ENCODE measurements at places on chromosomes 11 and 22.

DNA sequence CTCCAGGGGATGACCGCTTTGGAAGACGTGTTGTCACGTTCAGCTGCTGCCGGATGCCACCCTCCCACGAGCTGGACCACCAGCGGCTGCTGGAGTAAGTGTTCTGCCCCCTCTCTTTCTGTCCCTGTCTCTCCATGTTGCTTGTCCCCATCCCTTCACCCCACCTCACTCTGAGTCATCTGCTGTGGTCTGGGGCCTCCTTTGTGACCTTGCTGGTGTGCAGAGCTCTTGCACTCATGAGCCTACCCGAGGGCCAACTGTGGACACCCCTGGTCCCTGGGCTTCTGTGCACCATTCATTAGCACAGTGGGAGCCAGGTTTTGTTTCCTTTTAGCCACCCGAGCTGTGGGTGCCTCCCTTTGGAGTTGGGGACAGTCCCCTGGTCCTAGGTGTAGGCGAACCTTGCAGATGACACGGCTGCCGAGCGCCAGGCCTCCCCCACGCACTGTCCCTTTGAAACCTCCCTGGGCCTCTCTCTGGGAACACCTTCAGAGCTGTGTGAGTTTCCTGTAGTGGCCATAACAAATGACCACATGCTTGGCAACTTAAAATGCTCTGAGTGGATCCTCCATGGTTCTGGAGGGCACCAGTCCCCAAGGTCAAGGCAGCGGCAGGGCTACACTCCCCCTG, 49.8 kb downstream of the ARHGAP8 start:
- DNase-seq = no peak

DNA sequence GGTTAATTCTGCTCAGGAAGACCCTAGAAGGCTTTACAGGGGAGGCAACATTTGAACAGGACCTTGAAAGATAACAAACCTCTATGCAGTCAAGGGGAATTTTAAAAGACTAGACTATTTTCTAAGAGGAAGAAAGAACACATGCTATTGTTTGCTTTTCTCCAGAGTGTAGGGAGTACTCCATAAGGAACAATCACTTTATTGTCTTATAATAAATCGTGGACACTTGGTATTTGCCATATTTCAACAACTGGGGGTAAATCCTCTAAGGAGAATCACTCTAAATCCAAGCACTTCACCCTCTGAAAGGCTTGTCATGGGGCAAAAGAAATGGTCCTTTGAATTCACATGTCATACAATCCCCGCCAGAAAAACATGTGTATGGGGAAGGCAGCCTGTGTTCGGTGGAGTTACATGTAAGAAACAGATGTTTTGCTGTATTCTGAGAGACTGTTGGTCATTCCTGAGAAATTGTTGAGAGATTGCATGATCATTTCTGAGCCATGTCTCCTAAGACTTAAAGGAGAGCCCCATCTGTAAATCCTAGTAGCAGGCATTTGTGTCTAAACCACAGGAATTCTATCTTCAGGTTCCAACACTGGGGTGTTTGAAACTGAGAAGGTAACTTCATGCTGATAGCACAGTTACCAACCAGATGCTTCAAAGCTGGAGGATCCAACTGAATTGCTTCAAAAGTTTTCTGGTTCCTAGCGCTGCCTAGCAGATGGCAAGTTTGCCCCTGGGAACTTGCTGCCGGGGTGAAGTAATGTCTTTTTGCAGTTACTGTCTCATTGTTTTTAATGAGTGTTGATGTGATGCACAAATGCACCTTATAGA, 66.8 kb downstream of the FZD4 start:
- no peak for DNase-seq

DNA sequence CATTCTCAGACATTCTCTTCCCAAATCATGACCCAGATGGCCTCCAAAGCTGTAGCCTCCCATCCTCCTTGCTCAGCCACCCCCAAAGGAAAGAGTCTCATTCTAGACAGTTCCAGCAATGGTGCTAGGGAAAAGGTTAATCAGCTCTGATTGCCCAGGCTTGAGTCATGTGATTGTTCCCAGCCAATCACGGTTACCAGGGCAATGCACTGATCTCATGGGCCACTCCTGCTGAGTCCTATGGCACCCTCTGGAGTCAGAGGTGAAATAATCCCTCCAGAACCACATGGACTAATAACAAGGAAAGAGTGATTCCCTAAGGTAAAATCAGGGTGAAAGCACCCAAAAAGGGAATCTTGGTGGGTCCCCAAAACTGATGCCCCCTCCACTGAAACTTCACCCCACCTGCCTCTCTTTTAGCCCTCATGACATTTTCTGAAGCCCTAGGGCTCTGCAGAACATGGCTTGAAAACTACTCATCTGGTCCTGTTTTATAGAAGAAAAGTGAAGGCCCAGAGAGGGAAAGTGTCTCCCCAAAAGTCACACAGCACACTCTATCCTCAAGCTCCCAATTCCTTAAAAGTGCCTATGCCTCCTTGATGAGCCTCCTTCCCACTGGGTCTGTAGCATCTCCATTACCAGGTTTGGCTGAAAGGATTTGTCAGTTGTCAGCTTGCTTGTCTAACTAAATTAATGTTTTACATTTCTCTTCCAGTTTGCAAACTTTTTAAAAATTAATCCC, 203.7 kb downstream of the MN1 start:
- DNase-seq = no peak

DNA sequence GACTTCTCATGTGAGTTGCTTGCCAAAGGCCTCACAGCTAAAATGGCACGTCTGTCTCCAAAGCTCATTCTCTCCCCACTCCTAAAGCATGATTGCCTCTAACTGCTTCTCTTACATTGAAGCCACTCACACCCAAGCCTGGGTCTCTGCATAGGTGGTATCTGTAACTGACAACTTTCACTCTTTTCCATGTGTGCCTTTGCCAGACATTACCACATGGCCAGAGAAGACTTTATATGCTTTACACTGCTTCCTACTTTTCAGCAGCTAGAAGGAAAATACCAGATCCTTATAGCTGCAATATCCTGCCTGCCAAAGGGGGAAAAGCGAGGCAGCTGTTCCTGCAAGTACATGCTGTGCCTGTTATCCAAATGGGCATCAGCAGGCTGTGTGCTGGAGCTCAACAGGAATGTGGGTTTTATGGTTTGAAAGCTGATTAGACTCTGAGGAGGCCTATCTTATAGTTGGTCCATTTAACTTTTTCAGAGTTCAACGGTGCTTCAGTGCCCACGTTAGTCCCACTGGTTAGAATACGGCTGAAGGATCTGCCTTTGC, 547.1 kb downstream of the RAB38 start:
- DNase-seq = no peak

DNA sequence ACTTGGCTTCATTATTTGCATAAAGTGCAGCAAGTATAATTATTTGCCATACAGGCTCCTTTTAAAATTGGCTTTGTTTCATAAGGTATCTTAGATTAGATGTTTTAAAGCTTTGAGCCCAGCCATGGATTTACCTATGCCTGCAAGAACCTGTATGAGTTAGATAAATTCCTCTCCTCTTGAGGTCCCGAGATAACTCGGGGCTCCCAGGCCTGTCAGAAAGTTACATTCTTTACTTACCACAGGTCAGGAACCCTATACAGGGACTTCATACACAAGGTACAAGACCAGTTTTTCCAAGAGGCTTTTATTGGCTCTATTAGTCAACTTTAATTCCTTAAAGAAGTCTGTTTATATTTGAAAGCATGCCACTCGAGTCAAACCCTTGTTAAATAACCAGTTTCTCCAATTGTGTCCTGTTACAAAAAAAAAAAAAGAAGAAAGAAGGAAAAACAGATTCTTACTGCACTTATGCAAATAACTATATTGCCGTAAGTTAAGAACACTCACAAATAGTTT, 2.3 kb upstream of the C1QTNF6 start:
- DNase-seq = no peak

DNA sequence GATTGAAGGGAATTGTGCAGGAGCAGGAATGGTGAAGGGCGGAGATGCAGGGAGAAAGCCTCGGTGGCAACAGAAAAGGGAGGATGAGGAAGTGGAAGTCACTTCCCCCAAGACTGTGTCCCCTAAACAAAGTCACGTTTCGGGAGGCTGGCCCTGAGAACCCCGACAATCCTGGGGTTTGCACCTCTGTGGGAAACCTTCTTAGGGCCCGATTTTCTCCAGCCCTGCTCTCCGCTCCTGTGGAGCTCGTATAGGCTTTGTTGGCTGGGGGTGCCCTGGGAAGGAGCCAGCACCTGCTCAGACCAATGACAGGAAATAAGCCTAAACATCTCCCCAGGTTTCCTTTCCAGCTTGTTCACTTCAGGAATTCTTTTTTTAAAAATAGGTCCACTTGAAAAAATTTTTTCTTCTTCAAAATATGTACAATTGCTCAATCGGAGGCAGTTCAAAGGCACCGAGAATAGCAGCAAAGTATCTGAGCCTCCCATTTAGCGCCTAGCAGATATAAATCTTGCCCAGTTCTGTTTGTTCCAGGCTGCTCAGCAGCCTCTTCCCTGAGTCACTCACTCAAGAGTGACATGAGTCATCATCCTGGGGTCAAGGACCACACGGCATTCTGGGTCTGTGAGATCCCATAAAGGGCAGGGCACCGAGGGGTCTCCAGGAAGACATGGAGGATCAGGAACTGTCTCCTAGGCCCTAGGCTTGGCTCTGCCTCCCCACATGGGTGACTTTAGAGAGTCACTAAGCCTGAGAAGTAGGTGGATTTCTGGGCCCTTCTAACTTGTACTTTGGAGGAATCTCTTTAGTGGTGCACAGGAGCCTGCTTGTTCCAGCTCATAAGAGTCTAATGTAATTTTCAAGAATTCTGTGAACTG, 34.0 kb downstream of the IRAG1 start:
- DNase-seq = peak; percentile 72

GRCh38 chr11:102603091-102603490, 22.0 kb downstream of the MMP20 start:
- DNase-seq = no peak

DNA sequence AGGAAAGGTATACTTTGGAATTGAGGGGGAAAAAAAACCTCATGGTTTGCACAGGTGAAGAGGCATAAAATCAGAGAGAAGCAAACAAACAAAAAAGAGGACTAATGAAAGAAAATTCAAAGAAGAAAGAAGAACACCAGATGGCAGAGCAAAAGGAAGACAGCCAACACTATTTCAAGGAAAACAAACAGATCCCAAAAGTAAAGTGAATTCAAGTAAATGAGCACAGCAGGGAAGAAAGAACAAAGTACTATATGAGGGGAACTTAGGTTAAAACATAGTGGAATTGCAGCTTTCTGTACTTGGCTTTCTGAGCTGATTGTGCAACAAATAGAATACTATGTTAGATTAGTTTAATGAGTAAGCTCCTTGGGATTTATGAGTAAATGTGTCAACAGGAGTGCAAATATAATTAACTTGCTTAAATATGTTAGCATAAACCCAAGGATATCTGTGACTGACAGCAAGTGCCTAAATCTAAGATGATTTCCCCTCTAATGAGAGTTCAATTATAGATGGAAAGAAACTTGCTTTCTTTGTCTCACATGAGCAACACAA, 404.6 kb upstream of the CNTN5 start:
- DNase-seq = no peak

DNA sequence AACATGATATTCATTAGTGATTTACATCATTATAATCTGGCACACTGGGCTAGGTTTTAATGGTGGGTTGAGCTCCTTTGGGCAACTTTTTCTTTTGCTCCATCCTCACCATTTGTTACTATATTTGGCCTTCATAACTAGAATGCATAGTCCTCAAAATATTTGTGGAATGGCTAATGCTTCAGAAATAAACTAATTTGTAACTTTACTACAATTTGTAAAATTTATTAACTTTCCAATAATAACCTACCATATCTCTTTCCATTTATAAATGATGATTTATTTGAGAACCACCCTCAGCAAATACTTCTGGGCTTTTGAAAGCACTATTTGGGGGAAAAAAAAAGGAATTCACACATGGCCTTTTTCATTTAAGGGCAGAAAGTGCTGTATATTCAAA, 79.7 kb downstream of the LARGE2 start:
- DNase-seq = no peak

GRCh38 chr11:114762408-114762807, 84.1 kb downstream of the NXPE2 start:
- DNase-seq = no peak

Measured in CD14-positive monocyte (primary cell).